ENCODE measurements at places on chromosomes 16 and 17.
A peak's percentile ranks its signal among the peaks of the same experiment; 100 is the strongest.

DNA sequence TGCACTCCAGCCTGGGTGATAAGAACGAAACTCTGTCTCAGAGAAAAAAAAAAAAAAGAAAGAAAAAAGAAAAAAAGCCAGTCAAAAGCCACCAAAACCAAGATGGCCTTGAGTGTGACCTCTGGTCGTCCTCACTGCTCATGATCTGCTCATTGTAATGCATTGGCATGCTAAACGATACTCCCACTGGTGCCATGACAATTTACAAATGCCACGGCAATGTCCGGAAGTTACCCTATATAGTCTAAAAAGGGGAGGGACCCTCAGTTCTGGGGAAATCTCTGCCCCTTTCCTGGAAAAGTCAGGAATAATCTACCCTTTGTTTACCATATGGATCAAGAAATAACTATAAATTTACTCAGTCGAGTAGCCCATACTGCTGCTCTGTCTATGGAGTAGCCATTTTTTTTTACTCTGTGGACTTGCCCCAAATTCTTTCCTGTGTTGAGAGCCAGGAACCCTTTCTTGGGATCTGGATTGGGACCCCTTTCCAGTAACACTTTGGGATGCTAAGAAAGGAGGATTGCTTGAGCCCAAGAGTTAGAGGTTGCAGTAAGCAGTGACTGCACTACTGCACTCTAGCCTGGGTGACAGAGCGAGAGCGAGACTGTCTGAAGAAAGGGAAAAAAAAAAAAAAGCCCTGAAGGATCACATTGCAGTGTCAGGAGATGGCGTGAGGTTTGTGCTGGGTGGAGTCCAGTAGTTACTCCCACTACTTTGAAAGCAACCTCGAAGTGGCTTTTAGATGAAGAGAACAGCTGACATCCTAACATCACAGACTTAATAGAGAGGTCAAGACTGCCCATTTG, 3.7 kb upstream of the TMEM231 start:
- peak; percentile 27 for DNase-seq

- DNase-seq = no peak
Measured at GRCh38 chr17:68792873-68793272, 162.3 kb downstream of the ABCA8 start.

DNA sequence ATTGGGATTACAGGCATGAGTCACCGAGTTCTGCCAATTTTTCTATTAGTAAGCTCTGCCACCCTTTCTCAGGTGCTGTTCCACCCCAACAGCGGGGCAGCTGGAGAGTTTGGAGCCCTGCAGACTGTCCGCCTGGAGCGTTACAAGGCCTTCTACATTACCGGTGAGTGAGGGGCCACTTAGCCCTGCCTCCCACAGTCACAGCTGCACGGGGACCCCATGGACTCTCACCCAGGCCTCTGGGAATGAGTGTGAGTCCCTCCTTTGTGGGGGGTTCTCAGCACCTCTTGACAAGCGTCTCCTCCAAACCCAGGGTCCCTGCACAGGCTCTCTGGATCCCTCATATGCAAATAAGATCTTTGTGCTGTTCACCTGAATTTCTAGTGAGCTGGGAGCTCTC, 56.0 kb downstream of the WIPI1 start:
- no peak for DNase-seq

DNA sequence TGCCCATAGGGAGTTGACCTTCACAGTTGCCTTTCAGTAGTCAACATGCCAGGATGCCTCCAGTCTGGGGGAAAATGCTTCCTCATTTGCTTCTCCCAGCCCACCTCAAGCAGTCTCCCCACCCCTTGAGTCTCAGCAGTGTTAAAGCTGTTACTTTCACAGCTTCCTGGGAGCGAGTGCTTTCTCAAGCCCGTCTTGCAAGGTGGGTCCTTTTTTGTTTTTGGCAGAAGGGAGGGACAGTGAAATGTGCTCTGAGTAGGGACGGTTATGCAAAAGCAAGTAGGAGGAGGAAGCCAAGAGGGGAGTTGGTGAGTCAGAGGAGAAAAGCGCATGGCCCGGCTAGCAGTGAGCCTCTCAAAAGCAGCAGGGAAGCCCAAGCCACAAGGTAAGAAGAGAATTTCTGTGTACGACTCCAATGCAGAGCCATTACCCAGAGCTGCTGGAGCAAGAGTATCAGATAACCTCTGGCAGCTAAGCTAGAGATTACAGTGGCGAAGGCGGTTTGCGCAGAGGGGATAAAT, at the start of gene CHST4:
CHST4 (plus strand) TSS at position 316 of the 521 bp plus-strand sequence. CDS start 10,252 bp downstream, outside the sequence.
- peak; percentile 71 for DNase-seq

DNA sequence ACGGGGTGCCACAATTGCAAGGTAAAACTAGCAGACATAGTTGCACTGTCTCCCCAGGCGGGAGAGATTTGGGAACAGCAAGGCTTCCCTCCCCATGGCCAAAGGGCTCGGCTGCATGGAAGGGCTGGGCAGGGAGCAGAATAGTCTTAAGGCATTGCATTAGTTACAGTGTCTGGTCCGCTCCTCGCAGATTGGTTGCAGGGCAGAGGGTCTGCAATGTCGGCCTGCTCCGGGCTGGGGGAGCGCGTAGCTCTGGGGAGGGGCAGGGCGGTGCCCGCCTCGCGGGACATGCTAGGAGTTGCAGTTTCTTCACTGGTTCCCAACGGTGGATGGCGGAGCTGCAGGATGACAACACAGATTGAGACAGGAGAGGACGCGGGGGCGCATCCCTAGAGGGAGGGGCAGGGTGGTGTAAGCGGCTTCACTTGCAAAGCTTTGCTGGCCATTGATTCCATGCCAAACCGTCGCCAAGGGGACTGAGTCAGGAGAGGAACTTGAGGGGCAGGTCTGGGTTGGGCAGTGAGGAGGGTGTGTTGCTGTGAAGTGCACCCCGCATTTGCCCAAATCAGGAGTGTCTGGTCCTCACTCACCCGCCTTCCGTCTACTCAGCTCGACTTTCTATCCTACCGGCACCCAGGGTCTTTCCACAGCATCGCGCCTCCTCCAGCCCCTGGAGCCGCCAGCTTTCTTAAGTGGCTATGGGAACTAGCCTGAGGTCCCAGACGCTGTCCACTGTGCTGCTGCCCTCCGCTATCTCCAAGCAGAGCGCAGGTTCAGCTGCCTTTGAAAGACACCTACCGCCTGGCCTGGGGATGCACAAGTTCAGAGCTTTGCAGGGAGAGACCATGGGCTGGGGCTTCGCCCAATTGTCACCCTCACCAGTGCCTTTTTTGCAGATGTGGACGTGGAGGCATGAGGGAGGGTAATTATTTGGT, 1748.9 kb downstream of the TP53TG3F start:
- DNase-seq = no peak

- no peak for DNase-seq
Measured at GRCh38 chr16:84460406-84461028, 43.9 kb downstream of the MEAK7 start.

GRCh38 chr16:535446-536405, 8.2 kb downstream of the CAPN15 start:
- DNase-seq = peak; percentile 64

- no peak for DNase-seq
Measured at GRCh38 chr17:65093930-65094329, 37.4 kb upstream of the GNA13 start.

DNA sequence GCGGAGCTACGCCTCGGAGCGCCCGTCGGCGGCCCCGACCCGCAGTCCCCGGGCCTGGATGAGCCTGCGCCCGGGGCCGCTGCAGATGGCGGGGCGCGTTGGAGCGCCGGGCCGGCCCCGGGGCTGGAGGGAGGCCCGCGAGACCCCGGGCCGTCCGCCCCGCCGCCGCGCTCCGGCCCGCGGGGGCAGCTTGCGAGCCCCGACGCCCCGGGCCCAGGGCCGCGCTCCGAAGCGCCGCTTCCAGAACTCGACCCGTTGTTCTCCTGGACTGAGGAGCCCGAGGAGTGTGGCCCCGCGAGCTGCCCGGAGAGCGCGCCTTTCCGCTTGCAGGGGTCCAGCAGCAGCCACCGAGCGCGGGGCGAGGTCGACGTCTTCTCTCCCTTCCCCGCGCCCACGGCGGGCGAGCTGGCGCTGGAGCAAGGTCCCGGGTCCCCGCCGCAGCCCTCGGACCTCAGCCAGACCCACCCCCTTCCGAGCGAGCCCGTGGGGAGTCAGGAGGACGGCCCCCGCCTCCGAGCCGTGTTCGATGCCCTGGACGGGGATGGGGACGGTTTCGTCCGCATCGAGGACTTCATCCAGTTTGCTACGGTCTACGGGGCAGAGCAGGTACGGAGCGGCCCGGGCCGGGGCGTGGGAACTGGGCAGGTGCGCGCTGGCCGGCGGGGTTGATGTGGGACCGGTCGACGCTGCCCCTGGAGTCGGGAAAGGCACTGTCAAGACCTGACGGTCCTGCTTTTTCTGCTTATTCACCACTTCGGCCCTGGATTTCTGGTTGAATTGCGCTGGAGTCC, 861 bp downstream of the RAB11FIP3 start:
- no peak for DNase-seq

DNA sequence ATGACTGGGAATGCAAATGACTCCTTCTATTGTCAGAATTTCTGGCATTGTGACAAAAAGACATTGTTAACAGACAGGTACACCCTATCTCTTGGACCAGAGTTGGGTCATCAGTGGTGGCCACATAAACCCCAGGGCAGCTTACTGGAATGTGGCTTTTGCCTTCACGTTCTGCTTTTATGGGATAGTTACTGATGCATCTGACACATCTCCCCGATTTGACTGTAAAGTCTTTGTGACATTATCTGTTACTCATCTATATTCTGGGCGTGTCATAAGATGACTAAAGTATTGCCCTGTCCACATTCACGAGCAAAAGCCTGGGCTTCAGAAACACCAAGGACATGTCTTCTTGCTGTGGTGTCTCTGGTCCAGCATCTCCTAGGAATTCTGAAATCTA, 18.7 kb upstream of the AQP8 start:
- DNase-seq = peak; percentile 17

GRCh38 chr17:82444284-82444893, 6.2 kb downstream of the CYBC1 start:
- DNase-seq = no peak

GRCh38 chr17:39548494-39549225, 59.1 kb downstream of the NEUROD2 start:
- no peak for DNase-seq

DNA sequence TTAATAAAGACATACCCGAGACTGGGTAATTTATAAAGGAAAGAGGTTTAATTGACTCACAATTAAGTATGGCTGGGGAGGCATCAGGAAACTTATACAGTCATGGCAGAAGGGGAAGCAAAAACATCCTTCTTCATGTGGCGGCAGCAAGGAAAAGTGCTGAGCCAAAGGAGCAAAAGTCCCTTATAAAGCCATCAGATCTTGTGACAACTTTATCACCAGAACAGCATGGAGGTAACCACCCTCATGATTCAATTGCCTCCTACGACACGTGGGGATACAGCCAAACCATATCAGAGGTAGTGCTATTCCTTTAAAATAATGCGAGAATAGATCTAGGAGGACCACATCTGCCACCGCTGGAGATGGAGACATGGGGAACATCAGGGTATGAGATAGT, 9.0 kb downstream of the C16orf54 start:
- no peak for DNase-seq

DNA sequence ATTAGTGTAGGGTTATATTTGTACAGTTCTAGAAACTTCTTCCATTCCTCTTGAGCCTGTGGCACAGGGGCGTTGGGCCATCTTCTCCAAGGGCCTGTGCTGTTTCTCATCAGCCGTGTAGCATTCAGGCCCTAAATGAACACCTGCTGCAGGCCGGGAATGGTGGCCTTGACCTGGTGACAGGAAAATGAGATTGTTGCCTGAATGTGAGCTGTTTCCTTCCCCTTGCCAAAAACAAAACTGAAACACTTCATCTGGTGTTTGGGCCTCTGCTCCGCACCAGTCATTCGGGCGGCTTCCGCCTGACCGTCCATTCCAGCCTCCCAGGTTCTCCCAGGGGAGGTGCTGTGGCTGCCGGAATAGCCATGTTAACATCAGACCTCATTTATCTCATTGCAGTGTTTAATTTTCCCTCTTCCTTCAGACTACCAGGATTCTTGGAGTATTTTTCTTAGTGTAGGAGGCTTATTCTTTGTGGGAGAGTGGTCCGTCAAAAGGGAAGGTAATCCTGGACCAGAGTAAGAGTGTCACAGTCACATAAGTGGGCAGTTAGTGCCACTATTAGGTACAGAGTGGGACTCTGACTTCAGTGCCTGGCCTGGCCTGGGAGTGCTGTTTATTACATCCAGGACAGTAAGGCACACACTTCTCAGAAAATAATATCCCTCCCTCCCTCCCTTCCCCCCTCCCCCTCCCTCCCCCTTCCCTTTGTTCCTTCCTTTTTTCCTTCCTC, 61.9 kb downstream of the WWP2 start:
- DNase-seq = no peak

- DNase-seq = no peak
Measured at GRCh38 chr16:84278333-84278732, 16.3 kb upstream of the WFDC1 start.

- no peak for DNase-seq
Measured at GRCh38 chr17:57750895-57751294, 5.8 kb upstream of the CCDC182 start.

- no peak for DNase-seq
Measured at GRCh38 chr17:57554826-57555635, 190.1 kb downstream of the CCDC182 start.

GRCh38 chr17:51028176-51028863, 92.3 kb downstream of the SPAG9 start:
- DNase-seq = no peak

DNA sequence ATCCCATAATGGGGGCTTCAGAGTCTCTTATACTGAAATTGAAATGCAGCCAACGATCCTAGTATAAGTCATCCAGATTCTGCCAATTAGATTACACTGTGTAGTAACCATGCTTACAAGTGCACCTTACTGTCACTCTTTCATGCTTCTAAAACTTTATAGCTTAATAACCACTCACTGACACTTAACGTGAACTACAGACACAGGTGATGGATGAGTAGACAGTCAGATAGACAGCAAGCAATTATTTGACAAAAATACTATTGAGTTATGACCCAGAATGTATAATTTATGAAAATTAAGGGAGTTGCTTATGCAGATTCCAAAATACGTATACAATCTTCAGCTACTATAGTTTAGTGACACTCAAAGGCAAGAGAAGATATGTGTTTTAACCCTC, 6.3 kb downstream of the CDH8 start:
- no peak for DNase-seq

GRCh38 chr17:45411348-45412105, 21.1 kb downstream of the ARHGAP27 start:
- DNase-seq = no peak

Measured in bronchial epithelial cell (primary cell).